Ascending aorta (tissue), 2 donors: ENCODE measurements at places on chromosomes 11 and 22.
A peak's percentile ranks its signal among the peaks of the same experiment; 100 is the strongest.

DNA sequence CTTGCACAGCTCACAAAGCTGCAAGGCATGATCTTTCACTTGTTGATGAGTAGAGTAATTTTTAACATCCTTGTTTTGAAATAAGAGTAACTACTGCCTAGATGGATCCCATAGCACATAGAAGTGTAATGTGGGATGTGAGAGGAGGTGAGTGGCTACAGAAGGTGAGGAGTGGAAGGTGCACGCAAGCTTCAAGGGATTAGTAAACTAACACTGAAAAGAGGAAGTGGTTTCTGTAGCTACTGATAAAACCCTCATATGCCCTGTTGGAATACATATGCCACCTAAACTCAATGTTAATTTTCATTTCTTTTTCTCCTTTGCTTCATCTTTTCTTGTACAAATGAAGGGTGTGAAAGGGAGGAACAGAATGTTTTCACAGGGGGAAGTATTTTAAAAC, 22.0 kb upstream of the CTSC start:
- no peak overlapping the region for H3K4me3 ChIP-seq
- DNase-seq = no peak
- no peak overlapping the region for H3K27ac ChIP-seq

GRCh38 chr11:28400331-28401100, 292.3 kb downstream of the METTL15 start:
- H3K27me3 ChIP-seq = no peaks in the 10 kb centered on the region
- no peak overlapping the region for H3K4me3 ChIP-seq
- H3K27ac ChIP-seq = no peak overlapping the region
- DNase-seq = no peak
- H3K4me1 ChIP-seq = no peaks in the 10 kb centered on the region

GRCh38 chr22:26316732-26317285, 112.3 kb upstream of the ASPHD2 start:
- H3K4me1 ChIP-seq = no peaks in the 10 kb centered on the region
- H3K27me3 ChIP-seq = no peaks in the 10 kb centered on the region
- no peaks in the 10 kb centered on the region for H3K36me3 ChIP-seq
- DNase-seq = no peak
- no peak overlapping the region for H3K4me3 ChIP-seq
- H3K27ac ChIP-seq = no peak overlapping the region

- no peaks in the 10 kb centered on the region for H3K36me3 ChIP-seq
- H3K27ac ChIP-seq = no peak overlapping the region
- no peaks in the 10 kb centered on the region for H3K4me1 ChIP-seq
- no peak for DNase-seq
- no peaks in the 10 kb centered on the region for H3K27me3 ChIP-seq
Observed at GRCh38 chr22:47307822-47308221, 545.4 kb downstream of the TBC1D22A start.

GRCh38 chr22:28647216-28647615, 32.4 kb downstream of the TTC28 start:
- no peaks in the 10 kb centered on the region for H3K4me1 ChIP-seq
- H3K27ac ChIP-seq = no peak overlapping the region
- no peaks in the 10 kb centered on the region for H3K27me3 ChIP-seq
- no peak for DNase-seq
- no peak overlapping the region for H3K4me3 ChIP-seq

- H3K36me3 ChIP-seq = no peaks in the 10 kb centered on the region
- H3K27me3 ChIP-seq = no peaks in the 10 kb centered on the region
- DNase-seq = no peak
- H3K4me3 ChIP-seq = no peak overlapping the region
- H3K27ac ChIP-seq = no peak overlapping the region
- H3K4me1 ChIP-seq = no peaks in the 10 kb centered on the region
Observed at GRCh38 chr11:127862406-127862805, 725.0 kb downstream of the ETS1 start.

DNA sequence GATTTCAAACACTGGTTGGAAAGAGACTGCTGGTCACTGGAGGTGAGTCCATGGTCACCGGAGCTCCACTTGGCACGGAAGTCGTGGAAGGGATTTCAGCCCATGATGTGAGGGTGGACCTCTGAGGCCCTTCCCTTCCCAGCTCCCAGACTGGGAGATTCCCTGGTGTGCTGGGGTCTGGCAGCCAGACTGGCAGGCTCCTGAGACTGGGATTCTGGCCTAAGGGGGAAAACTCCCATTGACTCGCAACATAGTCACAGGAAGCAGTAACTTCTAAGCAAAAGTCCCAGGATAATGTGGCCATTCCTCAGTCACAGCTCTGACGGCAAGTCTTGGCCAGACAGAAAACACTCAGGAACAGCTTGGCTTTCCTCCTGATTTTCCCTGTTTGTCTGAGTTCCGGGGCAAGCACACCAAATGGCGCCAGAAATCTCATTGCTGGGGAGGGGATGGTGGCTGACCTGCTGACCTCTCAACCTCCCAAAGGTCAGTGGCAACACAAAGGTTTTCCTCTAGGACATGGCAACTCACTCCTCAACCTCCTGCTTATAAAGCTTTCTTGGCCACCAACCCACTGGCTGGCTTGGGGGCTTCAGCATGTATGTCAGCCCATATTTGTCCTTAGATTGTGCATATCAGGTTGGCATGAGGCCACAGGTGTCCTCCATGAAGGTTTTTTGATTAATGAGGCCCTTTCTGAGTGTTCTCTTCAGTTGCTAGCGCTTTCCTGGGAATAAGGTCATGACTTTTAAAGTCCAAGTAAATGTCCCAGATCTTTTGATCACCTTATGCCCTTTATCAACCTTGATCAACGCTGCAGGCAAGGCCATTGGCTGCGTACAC, 99.5 kb downstream of the CCDC81 start:
- H3K4me1 ChIP-seq = peaks cover 33% of the 10 kb centered on the region
- H3K36me3 ChIP-seq = no peaks in the 10 kb centered on the region
- DNase-seq = no peak
- no peak overlapping the region for H3K4me3 ChIP-seq

DNA sequence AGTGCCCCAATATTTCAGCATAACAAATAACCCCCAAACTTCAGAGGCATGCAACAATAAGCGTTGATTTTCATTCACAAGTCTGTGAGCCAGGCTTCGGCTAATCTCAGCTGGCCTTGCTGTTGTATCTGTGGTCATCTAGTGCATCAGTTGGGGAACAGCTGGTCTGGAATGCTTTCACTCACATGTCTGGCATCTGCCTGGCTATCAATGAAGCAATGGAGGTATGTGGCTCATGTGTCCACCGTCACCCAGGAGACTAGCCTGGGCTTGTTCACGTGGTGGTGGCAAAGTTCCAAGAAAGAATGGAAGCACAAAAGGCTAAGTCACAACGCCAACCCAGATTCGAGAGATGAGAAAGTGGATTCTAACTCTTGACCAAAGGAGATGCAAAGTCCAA, 304.8 kb upstream of the ISX start:
- no peak for DNase-seq
- H3K36me3 ChIP-seq = no peaks in the 10 kb centered on the region

DNA sequence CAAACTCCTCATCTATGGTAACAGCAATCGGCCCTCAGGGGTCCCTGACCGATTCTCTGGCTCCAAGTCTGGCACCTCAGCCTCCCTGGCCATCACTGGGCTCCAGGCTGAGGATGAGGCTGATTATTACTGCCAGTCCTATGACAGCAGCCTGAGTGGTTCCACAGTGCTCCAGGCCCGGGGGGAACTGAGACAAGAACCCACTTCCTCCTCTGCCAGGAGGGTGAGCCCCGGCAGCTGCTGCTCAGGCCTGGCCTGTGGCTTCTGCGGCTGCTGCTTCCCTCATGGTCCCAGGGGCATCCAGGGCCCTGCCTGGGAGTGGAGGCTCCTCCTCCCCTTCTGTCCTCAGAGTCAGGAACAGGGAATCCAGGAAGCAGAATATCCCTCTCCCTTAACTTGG, 98.4 kb downstream of the ZNF280B start:
- no peak for DNase-seq
- no peaks in the 10 kb centered on the region for H3K36me3 ChIP-seq
- no peaks in the 10 kb centered on the region for H3K4me1 ChIP-seq
- H3K27me3 ChIP-seq = no peaks in the 10 kb centered on the region
- no peak overlapping the region for H3K4me3 ChIP-seq

DNA sequence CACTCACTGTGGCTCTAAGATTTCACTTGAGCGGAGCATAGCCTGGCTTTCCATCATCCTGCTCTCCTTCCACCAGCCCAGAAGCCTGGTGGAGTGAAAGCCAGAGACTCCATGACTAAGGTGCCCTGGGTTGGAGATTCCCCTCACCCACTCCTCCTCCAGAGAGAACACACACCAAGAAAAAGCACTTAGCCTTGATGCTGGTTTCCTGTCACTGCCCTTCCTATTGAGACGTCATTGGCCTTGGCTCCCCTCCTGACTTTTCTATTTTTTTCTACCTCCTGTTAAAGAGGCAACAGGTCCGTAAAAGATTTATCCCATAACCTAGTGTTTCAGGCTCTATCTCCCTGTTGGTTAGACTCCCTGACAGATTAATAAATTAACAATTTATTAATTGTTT, 38.5 kb upstream of the APLNR start:
- H3K4me3 ChIP-seq = no peak overlapping the region
- no peaks in the 10 kb centered on the region for H3K27me3 ChIP-seq
- no peaks in the 10 kb centered on the region for H3K36me3 ChIP-seq
- H3K27ac ChIP-seq = no peak overlapping the region
- DNase-seq = no peak
- H3K4me1 ChIP-seq = no peaks in the 10 kb centered on the region

- DNase-seq = no peak
- peaks cover 18% of the 10 kb centered on the region for H3K4me1 ChIP-seq
- H3K4me3 ChIP-seq = peak overlapping the region; percentile 98
- H3K27ac ChIP-seq = peak overlapping the region; percentile 97
Observed at GRCh38 chr11:746289-747157, 741 bp upstream of the TALDO1 start.

GRCh38 chr11:64743591-64744543, at the start of gene RASGRP2:
RASGRP2 (minus strand) TSS chr11:64744142; CDS start chr11:64742866, 1,276 bp downstream.
- peaks cover 9% of the 10 kb centered on the region for H3K36me3 ChIP-seq
- H3K4me1 ChIP-seq = peaks cover 11% of the 10 kb centered on the region
- no peaks in the 10 kb centered on the region for H3K27me3 ChIP-seq
- DNase-seq = peak; percentile 68

GRCh38 chr11:128848815-128849455, 18.2 kb downstream of the KCNJ1 start:
- no peaks in the 10 kb centered on the region for H3K36me3 ChIP-seq
- no peak overlapping the region for H3K4me3 ChIP-seq
- no peak overlapping the region for H3K27ac ChIP-seq
- H3K27me3 ChIP-seq = no peaks in the 10 kb centered on the region
- DNase-seq = no peak

DNA sequence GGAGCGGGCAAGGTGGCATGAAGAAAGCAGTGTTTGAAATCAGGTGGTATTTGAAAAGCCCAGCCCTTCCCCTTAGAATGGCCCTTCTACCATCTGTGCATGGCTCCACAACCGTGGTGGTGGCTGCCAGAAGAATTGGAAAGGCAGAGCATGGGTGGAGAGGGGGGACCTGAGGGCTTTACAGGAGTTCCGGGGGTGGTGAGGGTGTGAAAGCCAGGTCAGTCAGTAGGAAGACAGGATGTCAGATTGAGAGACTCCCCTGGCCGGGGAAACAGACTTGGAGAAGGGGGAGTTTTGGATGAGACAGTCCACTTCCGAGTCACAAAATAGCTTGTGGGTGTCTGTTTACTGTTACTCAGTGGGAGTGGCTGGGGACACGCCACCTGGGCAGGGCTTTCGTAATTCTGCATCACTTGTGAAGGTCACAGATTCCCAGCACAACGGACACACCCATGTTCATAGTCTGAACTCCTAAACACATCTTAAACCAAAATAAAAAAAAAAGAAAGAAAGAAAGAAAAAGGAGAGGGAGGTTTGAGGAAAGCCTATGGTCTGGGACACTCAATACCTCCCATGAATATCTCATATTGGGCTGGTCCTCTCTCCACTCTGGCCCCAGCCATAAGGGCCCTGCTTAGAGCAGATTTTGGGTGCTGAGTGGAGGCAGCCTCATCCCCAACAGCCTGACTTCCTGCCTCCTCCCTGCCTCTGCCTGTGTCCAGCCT, 24.4 kb upstream of the SMIM35 start:
- H3K4me3 ChIP-seq = no peak overlapping the region
- no peaks in the 10 kb centered on the region for H3K27me3 ChIP-seq
- no peak for DNase-seq
- no peak overlapping the region for H3K27ac ChIP-seq
- H3K36me3 ChIP-seq = no peaks in the 10 kb centered on the region

DNA sequence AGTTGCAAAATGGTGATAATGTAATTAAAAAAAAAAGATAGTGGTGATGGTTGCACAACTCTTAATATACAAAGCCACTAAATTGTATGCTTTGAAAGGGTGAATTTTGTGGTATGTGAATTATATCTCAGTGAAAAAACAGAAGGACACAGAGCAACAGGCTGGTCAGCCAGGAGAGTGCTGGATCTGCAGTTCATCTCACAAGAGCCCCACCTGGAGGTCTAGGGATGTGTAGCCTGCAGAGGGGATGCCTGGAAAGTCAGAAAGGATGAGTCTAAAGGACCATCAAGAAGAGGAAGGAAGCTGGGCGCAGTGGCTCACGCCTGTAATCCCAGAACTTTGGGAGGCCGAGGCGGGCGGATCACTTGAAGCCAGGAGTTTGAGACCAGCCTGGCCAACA, 9.0 kb downstream of the POLR3H start:
- peaks cover 3% of the 10 kb centered on the region for H3K4me1 ChIP-seq
- no peak overlapping the region for H3K4me3 ChIP-seq
- no peak for DNase-seq
- no peak overlapping the region for H3K27ac ChIP-seq
- H3K36me3 ChIP-seq = peaks cover 32% of the 10 kb centered on the region

GRCh38 chr22:35409783-35410662, 10.1 kb downstream of the MCM5 start:
- H3K4me3 ChIP-seq = no peak overlapping the region
- no peak for DNase-seq
- no peaks in the 10 kb centered on the region for H3K27me3 ChIP-seq
- no peak overlapping the region for H3K27ac ChIP-seq
